Neural cell (in vitro differentiated cells): ENCODE measurements at places on chromosomes 11 and 22. TPM values are rescaled to one million over a fixed set of nuclear protein-coding genes. Genes with fewer than 3 reads are reported as not detected.

Gene SLC22A6
- not detected in 2 replicates for polyA plus RNA-seq

Gene SCGB1A1
- not detected in 2 replicates for polyA plus RNA-seq

Gene A4GALT
- not detected in 2 replicates for polyA plus RNA-seq

Gene SYTL2
- 2.3 and 4.5 TPM in 2 replicates for polyA plus RNA-seq

Gene CCDC157
- polyA plus RNA-seq: 30.6 and 32.2 TPM in 2 replicates

Gene SSH3
- 0.89 and 1.4 TPM in 2 replicates for polyA plus RNA-seq

Gene SHANK2
- 13.6 and 19.7 TPM in 2 replicates for polyA plus RNA-seq

Gene HIPK3
- 12.4 and 25.5 TPM in 2 replicates for polyA plus RNA-seq

Gene TBC1D22A
- 9.3 and 10.4 TPM in 2 replicates for polyA plus RNA-seq

Gene SMIM35
- 0.12 TPM in 1 of 2 replicates, not detected in the other for polyA plus RNA-seq

Gene LDHAL6A
- polyA plus RNA-seq: not detected in 2 replicates

Gene BAIAP2L2
- 1.2 and 2.3 TPM in 2 replicates for polyA plus RNA-seq

Gene SLC36A4
- 28.5 and 34.9 TPM in 2 replicates for polyA plus RNA-seq

Gene PGA5
- polyA plus RNA-seq: not detected in 2 replicates

Gene FAM227A
- polyA plus RNA-seq: 14.0 and 16.9 TPM in 2 replicates
